Tongue (tissue), 3 donors: ENCODE measurements at places on chromosomes 4 and X. TPM values are rescaled to one million over a fixed set of nuclear protein-coding genes. Genes with fewer than 3 reads are reported as not detected.
A peak's percentile ranks its signal among the peaks of the same experiment; 100 is the strongest.

TCEAL7 gene
- total RNA-seq, result 292 TPM

SPACA5 gene
- not detected for total RNA-seq

RLIM gene
- total RNA-seq, result 52.7 TPM

GATA1 gene
- total RNA-seq, result 0.41 TPM

PCYT1B gene
- 1.3 TPM for total RNA-seq

GABRQ gene
- 1.0 TPM for total RNA-seq

STK32B gene
- total RNA-seq, result 3.5 TPM

FGG gene
- total RNA-seq, result not detected

PWWP3B gene
- total RNA-seq, result 49.2 TPM

DNA sequence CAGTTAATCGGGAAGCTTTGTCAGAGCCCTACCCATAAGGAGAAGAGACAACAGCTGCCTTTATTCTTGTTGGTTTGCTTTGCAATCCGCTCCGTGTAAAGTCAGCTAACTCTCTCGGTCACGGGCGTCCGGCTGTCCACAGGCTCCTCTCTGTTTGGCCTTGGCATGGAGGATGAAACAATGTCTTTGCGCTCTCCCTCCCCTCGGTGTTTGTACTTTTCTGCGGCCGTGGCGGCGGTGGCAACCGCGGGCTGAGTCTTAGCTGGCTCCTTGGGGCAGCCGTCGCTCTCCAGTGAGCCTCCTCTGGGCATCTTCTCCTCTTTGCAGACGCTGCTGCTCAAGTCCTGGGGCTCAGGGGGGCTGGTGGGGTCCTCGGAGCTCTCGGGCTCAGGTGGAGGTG lies 10.6 kb upstream of the IRAK1 start:
- no peak for DNase-seq

- no peak for DNase-seq
Measured at GRCh38 chr4:28792917-28793597, 1927.1 kb upstream of the PCDH7 start.

- DNase-seq, result no peak
Measured at GRCh38 chr4:55251342-55251741, 94.7 kb upstream of the SRD5A3 start.

DNA sequence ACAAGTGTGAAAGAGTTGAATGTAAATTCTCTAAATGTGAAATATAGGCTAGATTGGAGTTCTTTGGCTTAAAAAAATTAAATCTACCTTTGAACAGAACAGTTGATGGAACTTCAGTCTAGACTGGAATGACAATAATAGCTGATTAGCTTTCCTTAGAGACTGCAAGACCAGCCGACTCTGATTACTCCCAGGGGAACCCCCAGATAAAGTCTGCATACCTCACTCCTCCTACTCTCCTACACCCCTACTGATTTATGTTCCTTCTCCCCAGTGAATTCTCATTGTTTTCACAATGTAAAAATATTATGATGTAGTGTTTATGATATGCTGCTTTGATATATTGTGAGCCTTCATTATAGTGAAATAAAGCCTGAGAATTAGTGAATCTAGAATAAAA lies 241.3 kb downstream of the CFAP299 start:
- no peak for DNase-seq

DNA sequence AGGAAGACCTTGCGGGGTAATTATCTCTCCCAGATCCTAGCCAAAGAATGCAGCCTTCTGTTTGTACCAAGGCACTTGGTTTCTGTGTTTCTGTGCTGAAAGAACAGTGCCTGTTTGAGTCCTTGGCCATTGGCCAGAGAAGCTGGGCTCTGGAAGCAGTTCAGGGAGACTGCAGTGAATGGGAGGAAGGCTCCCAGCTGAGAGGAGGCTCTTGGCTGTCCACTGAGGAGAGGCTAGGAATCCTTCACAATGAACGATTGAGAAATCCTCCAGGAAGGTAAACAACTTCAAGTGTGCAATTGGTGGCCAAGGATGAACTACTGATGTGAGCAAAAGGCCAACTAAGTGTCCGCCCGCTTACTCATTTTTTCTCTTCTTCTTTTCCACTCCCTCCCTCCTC lies 61.3 kb downstream of the HS3ST1 start:
- peak; percentile 68 for DNase-seq

GRCh38 chr4:159017323-159018026 lies 85.4 kb upstream of the RAPGEF2 start:
- DNase-seq, result no peak

DNA sequence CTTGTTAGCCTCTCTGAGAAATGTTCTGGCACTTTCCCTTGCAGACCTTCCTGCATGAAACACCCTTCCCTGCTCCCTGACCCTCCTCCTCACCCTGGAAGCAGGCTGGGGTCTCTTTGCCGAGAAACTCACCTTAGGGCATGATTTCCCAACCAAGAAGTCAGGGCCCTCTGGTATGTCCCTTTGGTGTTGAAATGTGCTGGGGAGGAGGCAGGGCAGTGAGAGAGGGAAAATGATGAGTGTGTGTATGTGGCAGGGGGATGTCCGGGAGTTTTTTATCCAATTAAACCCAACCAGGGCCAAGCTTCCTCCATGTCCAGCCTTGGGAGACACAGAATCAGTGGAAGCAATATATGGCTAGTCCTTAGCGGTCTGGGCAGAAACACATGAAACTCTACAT lies 5.1 kb downstream of the ELF4 start:
- DNase-seq, result no peak

- DNase-seq, result no peak
Measured at GRCh38 chr4:102560115-102560514, 59.0 kb downstream of the NFKB1 start.

DNA sequence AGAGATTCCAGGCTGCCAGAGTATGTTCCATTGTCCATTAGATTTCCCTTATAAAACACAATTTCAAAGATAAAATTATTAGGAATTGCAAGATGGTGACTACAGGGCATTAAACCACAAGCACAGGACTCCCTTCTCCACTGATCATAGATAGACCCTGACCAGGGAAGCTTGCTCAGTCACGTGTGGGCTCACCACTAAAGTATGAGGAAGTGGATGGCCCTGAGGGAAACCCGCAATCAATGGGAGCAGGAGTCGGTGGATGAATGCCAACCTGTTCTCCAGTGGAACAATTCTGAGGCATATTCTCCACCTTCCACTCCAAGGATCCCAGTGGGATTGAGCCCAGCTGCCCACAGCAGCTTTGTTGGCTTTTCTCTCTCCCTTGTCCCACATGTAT lies 515.7 kb downstream of the BCOR start:
- DNase-seq, result no peak

DNA sequence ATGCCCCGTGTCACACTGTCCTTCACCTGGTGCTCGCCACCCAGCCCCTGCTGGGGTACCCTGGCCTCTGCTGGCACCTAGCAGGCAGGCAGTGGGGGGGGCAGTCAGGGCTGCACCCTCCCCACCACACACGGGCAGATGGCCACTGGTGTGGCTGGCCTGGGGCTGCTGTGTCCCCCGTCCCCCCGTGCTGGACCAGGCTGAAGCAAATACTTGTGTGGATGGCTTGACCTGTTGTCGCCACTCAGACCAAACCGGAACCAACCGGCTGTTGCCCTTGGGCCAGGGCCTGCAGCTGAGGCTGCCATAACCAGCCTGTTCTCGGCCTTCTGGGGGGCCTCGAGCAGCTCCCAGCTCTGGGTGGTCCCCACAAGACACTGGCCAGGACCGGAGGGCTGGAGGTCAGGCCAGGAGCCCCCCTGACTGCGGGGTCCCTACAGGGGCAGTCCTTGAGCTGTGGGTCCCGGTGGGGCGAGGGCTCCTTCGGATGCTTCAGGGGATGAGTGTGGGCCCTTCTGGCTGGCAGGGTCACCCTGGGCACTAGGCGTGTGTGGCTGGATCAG lies 4.3 kb downstream of the FGFR3 start:
- no peak for DNase-seq

DNA sequence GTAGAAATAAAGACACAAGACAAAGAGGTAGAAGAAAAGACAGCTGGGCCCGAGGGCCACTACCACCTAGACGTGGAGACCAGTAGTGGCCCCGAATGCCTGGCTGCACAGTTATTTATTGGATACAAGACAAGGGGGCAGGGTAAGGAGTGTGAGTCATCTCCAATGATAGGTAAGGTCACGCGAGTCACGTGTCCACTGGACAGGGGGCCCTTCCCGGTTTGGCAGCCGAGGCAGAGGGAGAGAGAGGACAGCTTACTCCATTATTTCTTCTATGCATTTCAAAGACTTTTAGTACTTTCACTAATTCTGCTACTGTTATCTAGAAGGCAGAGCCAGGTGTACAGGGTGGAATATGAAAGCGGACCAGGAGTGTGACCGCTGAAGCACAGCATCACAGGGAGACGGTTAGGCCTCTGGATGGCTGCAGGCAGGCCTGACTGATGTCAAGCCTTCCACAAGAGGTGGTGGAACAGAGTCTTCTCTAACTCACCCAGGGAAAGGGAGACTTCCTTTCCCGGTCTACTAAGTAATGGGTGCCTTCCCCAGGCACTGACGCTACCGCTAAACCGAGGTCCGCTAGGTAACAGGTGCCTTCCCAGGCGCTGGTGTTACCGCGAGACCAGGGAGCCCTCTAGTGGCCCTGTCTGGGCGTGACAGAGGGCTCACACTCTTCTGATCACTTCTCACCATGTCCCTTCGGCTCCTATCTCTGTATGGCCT lies 44.9 kb downstream of the ZBTB49 start:
- DNase-seq, result peak; percentile 50

DNA sequence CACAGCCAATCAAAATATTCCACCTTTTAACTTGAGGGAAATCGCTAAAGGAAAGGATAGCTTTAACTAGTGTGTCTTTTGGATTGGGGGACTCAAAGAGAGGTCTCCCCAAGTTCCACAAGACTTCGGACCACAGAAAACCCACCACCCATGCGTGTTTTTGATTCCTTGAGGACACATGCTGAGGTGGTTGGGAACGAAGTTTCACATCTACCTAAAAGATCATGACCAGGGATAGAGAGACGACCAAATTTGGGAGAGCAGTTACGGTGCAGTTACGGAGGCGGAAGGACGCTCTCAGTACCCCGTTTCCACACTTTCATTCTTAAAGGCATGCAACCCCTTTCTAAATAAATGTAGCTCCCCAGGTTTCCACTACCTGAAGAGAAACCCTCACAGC lies 1.1 kb downstream of the PCYT1B start:
- DNase-seq, result no peak

DNA sequence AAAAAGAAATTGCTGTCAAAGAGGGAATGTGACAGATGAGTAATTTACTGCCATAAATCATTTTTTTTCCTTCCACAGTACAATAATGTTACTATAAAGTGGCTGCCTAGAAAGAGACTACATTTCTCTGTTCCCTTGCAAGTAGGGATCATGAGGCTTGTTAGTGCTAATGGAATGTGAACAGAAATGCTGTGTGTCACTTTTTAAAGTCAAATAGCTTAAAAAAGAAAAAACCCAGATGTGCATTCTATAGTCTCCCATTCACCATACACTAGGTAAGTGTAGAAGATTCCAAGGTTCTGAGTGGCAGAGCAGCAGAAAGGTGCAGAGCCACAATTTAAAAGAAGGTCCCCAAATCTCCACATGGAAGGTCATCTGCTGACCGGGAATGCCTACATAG lies 328.4 kb downstream of the CAMK2D start:
- DNase-seq, result no peak

GRCh38 chrX:77719388-77719787 lies 66.6 kb downstream of the ATRX start:
- no peak for DNase-seq

DNA sequence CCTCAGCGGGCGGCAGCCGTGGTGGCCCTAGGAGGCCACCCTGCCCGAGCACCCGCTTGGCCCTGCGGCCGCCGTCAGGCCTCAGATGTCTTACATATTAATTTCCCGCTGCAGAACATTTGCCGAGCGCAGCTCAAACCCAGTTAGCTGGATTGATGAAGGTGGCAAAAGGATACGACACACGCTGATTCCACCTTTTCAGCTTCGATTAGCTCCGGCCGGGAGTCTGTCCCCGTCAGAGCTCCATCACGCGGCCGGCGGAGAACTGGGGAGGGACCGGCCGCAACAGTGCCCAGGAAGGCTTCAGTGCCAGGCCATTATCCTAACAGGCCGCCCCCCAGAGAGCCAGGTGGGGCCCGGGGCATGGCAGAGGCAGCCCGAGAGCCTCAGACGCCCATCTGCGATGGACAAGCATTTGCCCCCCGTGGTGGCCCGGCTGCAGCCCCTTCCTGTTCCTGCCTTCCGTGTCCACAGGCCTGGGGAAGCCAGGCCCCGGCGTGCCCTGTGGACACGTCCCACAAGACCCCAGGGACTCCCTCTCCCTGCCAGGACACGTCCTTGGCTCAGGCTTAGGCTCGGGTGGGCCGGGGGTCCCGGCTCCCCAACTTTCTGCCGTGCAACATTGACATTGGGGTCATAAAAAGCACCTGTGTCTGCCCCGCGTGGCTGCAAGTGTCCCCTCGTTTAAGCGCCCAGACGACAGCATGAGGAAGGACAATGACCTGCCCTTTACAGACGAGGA lies 133.8 kb upstream of the NKX1-1 start:
- DNase-seq, result no peak

DNA sequence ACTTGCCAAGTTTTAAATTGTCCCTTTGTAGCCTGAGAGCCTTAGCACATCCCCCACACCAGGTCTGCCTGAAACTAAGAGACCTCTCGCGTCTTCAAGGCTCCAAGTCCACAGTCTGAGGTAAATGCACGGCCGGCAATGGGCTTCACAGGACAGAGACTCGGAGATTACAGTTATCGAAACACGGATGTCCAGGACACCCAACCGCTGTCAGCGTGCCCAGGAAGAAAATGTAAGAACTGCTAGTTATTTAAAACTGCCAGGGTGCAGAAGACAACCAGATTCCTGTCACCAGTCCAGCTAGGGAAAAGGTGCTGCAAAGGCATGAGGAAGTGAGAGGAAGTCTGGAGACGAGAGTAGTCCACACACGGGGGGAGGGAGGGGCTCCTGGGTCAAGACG lies 28.9 kb downstream of the ZNF827 start:
- DNase-seq, result no peak

- no peak for DNase-seq
Measured at GRCh38 chr4:158873795-158874401, 105.1 kb downstream of the FNIP2 start.

DNA sequence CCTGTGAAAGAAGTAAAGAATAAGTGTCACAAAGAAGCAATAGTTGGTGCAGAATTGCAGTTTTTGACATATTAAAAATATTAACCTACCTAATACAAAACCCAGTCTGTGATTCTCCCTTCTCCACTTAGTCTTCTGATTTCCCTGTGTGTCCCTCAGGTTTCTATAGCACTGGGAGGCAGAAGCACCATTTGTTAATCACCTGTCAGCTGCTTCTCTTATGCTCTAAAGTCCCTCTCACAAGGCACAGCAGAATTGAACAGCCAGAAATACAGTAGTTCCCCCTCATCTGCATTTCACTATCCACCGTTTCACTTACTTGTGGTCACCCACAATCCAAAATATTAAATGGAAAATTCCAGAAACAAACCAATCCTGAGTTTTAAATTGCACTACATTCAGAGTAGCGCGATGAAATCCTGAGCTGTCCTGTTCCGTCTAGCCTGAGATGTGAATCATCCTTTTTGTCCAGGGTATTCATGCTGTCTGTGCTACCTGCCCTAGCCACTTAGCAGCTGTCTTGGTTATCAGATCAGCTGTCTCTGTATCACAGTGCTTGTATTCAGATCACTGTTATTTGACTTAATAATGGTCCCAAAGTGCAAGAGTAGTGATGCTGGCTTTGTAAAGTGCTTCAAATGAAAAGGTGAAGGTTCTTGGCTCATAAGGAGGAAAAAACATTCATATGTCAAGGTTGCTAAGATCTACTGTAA lies 984.1 kb upstream of the GRID2 start:
- no peak for DNase-seq

GRCh38 chr4:159266981-159267868 lies 164.3 kb downstream of the RAPGEF2 start:
- no peak for DNase-seq
